Stimulated activated CD8-positive, alpha-beta memory T cell treated with anti-CD3 and anti-CD28 coated beads, Interleukin-4, amount 100 ng/mL, for 1 hour (primary cell): ENCODE measurements at places on chromosomes 4 and X.

- no peak for DNase-seq
These were observed 207.5 kb downstream of the ANK2 start for GRCh38 chr4:113256946-113257345.

GRCh38 chrX:137749246-137749645 lies 183.3 kb downstream of the ZIC3 start:
- no peak for DNase-seq

DNA sequence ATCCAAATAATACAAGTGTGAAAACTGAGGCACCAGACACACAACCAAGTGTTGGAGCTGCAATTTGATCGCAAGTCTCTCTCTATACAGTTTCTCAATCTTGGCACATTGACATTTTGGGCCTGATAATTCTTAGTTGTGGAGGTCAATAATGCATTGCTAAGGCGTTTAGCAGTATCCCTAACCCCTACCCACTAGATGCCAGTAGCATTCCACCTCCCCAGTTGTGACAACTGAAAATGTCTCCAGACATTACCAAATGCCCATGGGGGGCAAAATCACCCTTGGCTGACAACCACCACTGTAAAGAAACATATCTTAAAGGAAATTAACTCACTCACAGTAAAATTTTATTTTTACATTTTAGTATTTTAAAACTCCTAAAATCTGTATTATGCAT lies 4.2 kb downstream of the NR3C2 start:
- DNase-seq: no peak

GRCh38 chr4:134145369-134145768 lies 56.2 kb downstream of the PABPC4L start:
- DNase-seq: no peak

DNA sequence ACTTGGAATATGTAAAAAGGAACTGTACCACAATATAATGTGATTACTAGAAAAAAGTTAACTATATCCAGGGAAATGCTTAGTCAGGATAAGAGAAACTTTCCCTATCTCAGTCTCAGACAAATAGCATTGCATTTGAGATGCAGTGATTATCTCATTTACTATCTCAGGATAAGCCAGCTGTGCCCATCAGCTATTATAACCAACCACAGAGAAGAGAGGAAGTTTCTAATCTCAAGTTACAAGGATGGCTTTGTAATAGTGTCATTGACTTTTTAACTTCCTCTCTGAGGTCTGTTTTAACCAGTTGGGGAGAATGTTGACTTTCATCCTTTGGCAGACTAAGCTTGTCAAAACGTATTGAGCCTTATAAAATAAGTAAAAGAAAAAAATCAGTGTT lies 56.5 kb downstream of the SNX25 start:
- DNase-seq: no peak

DNA sequence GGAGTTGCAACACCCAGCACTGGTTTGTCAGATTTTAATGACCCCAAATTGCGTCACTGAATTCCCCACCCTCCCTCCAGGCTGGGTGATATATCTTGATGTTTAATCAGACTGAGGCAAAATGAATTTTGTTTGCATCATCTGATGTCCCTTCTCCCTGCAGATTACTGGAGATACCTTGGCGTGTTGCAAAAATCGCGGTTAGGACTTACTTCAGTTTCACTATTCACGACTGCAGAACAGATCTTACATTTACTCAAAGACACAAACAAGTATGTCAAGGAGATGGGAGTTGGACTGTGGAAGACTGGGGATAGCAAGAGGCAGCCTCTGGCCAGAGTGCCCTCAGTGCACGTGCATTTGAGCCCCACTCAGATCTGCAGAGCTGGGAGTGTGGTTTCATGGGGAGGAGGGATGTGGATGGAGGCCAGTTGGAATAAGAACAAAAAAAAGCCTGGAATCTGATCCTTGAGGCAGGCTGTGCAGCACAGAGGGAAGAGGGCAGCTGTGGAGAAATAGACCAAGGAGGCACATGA lies 92.2 kb upstream of the MTM1 start:
- no peak for DNase-seq

GRCh38 chrX:68851082-68851481 lies 22.3 kb downstream of the EFNB1 start:
- no peak for DNase-seq

GRCh38 chrX:49226946-49227345 lies 6.2 kb downstream of the CACNA1F start:
- DNase-seq: no peak

DNA sequence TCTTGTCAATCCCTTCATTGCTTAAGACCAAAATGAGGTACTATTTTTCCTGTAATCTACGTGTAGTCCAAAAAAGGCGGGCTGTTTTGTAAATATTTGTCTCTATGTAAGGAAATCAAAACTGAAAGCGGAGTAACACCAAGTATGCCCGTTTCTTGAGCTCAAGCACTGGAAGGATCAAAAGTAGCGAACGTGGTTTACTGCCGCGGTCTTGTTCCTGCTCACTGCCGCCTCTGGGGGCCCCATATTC lies 71.5 kb downstream of the AFF1 start:
- DNase-seq: no peak

- no peak for DNase-seq
These were observed 62.0 kb upstream of the ESX1 start for GRCh38 chrX:104316739-104317138.

DNA sequence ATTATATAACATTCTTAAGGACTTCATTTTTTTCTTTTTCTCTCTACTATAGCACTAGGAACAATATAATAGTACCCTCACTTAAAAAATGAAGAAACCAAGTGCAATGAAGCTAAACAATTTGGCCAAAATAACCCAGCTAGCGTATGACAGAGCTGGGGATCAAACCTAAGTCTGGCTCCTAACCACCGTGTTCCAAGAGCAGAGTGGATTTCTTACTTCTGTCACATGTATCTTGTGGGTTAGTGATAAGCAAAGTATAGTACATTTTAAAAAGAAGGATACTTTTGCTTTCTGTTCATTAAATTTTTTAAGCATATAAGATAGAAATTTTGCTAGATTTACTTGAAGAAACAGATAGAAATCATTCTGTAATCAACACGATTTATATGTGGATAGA lies 11.5 kb downstream of the LIMCH1 start:
- DNase-seq: no peak

DNA sequence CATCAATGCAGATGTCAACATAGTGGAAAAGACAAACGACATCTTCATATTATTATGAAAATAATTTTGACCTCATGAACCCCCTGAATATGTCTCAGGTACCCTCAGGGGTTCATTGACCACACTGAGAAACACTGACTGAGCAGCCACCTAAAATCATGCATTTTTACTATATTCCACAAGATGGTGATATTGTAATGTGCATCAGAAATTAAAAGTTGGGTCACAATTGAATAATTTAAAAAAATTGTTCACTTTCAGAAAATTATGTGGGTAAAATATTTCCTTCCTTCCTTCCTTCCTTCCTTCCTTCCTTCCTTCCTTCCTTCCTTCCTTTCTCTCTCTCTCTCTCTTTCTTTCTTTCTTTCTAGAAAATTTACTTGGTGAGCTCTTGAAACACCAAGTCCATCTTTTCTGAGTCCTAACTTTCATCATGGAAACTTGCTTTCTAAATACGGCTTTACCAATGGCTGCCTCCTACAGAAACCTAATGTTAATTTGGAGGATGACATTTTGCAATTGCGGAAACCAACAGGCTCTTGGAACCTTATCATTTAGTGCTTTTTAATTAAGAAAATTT lies 103.6 kb downstream of the RTL3 start:
- no peak for DNase-seq

GRCh38 chr4:158459085-158459820 lies 62.4 kb upstream of the RXFP1 start:
- DNase-seq: no peak

DNA sequence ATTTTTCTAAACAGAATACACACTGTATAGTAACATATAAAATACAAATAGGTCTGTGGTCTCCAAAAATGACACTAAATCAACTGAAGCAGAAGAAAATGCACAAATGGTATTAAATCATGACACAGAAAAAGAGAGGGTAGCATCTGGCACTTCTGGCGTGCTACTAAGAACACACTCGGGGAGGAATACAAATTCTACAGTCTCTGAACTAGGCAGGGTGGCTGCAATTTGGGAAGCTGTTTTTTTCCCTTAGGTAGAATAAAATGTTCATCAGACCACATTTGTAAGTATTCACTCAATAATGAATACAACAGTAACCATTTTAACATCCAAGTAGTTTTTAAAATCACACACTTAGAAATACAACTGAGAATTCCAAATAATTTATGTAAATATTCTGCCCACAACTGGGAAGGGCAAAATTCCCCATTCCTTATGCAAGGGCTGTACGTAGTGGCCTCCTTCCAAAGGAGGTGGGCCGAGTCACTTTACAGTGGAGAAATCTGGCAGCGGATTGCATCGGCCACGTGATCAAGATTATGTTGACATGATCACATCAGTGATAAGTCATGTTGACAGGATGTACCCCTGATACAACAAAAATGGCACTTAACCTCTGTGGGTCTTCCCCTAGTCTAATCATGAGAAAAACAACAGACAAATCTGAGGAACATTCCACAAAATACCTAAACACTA lies 101.1 kb downstream of the TSPAN5 start:
- no peak for DNase-seq

DNA sequence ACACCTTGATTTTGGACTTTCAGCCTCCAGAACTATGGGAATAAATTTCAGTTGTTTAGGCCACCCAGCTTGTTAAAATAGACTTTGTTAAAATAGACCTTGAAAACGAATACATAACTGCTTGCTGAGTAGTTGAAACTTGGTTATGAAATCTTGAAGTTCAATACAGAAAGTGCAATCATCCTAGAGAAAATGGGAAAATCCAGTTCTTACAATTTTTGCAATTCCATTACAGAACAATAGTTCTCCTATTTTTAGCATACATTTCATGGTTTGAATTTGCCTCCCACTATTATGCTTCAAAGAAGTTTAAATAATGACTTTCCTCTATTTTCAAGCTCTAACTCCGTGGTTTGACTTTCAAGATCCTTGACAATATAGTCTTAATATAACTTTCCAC lies 10.5 kb downstream of the TLR1 start:
- DNase-seq: no peak

- no peak for DNase-seq
These were observed 339.7 kb downstream of the DMD start for GRCh38 chrX:32871636-32872035.

GRCh38 chrX:124699876-124700275 lies 353.5 kb downstream of the SH2D1A start:
- DNase-seq: no peak

DNA sequence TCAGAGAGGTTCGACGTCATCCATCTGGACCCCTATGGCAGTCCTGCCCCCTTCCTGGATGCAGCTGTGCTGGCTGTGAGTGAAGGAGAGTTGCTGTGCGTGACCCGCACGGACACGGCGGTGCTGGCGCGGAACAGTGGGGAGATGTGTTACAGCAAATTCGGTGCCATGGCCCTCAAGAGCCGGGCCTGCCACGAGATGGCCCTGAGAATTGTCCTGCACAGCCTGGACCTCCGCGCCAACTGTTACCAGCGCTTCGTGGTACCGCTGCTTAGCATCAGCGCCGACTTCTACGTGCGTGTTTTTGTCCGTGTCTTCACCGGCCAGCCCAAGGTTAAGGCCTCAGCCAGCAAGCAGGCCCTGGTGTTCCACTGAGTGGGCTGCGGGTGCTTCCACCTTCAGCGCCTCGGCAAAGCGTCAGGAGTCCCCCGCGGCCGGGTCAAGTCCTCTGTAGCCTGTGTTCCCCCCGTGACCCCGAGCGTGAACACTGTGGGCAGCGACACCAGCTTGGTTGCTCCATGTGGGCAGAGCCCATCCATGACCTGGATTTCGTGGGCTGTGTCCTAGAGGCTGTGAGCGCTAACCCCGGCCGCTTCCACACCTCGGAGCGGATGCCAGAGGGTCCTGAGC lies 186.7 kb upstream of the SLITRK2 start:
- no peak for DNase-seq

GRCh38 chr4:130147641-130148040 lies 1051.7 kb downstream of the C4orf33 start:
- DNase-seq: no peak

DNA sequence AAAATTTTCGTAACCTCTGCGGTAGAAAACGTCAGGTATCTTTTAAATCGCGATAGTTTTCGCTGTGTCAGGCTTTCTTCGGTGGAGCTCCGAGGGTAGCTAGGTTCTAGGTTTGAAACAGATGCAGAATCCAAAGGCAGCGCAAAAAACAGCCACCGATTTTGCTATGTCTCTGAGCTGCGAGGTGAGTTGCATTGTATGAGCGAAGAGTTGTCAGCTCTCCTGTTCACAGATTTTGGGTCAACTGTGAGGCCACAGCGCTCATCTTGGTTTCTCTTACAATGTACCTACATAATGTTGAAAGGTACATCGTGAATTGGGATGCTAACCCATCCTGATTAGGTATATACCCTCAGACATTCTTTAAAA lies 486 bp downstream of the CLCN3 start:
- no peak for DNase-seq

- DNase-seq: no peak
These were observed 268.3 kb downstream of the NPFFR2 start for GRCh38 chr4:72300126-72300525.

GRCh38 chr4:71229477-71230270 lies 109.1 kb upstream of the SLC4A4 start:
- no peak for DNase-seq

GRCh38 chrX:39705290-39705689 lies 392.5 kb downstream of the BCOR start:
- no peak for DNase-seq

DNA sequence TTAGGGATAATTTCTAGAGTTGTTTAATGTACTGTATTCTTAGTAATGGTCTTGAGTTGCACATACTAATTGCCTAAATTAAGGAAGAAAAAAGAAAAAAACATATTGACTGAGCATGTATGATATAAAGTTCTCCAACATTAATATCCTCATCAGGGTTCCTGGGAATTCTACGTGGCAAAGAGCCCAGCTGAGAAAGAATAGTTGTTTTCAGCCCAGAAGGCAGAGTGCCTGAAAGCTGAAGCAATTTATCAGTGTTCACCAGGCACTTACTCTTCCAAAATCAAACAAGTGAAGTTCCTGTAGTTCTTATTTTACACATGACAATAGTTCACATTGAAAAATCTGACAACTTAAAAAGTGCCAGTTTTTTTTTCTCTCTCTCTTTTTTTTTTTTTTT lies 27.7 kb downstream of the YIPF7 start:
- DNase-seq: no peak

- no peak for DNase-seq
These were observed 51.8 kb downstream of the CHRDL1 start for GRCh38 chrX:110743679-110744340.

DNA sequence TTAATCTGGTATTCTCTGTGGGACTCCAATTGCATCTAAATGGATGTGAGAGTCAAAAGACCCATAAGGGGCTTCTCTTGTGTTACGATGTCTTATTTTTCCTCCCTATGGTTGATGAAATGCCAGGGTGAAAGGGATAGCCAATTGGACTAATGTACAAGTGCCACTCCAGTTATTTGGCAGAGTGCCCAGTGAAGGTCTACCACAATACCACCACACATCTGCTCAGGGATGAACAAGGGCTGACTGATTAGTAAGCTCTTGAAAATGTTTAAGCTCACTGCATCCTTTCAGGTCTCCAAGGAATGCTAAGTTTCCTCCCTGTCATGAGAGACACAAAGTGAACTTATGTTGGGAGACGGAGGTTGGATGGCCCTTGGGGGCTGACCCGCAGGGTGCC lies 57.8 kb downstream of the HEPH start:
- DNase-seq: no peak
